ENCODE measurements at places on chromosomes 4 and X.
A peak's percentile ranks its signal among the peaks of the same experiment; 100 is the strongest.

DNA sequence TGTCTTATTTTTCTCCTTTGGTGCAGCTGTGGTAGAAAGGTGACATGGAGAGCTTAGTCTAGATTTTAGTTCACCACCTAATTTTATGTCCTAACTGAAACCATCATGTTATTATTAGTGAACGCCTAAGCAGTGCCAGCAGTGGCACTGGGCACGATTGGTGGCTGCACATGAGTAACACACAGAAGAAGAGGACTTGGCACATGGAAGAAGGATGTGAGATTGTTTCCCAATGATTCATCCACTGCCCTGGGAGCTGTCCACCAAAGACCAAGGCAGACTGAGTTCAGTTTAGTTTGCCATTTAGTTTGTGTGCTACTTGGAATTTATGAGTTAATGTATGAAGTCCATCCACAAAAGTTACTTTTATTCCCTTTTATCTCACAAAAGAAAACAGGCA lies 68.1 kb upstream of the NAP1L5 start:
- peak; percentile 76 for DNase-seq

- no peak for DNase-seq
These were observed 95.1 kb downstream of the IL15 start for GRCh38 chr4:141731481-141731880.

DNA sequence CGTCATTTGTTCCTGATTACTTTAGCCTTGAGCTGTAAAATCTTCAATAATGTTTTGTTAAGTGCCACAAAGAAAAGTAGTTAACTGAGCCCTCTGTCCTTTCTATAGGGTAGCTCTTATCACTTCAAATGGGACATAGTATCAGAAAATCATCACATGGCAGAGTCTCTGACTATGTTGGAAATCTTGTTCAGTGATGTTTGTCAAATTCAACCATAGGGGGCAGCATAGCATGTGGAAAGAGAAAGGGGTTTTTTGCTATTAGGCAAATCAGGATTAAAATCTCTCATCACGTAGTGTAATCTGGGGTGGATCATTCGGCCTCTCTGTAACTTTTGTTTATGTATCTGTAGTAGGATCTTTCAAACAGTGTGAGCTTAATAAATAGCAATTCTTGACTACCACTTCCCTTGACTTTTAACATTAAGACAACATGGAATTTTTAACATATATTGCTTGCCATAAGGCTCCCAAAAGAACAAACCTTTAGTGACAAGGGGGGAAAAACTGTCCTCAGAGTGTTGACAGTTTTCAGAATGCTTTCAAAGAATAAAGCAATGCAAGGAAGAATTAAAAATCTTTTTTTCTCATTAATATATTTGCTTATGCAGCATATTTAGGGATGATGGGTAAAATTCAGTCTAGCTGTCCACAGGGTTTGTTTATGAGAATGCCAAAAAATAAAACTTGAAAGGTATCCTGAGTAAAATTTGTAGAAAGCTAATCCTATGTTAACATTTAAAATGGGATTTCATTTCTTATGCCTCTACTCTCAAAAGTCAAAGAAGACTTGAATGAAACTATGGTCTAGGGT lies 127.2 kb downstream of the FBXW7 start:
- DNase-seq = no peak

DNA sequence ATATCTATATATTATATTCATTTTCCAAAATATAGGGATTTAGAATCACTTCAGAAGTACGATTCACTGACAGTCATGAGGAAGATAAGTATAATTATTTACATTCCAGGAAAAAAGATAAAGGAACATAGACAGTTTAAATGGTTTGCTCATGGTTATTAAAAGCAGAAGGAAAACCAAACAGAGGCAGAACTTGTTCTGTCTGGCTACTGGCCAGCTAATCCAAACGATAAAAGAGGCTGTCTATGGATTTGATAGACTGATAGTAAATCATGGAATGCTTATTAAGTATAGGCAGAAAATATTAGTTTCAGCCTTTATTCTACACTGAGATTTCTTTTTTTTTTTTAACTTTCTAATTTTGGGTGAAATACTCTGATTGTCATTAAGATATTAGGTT lies 50.2 kb downstream of the RPGR start:
- no peak for DNase-seq

GRCh38 chr4:52317981-52318380 lies 266.9 kb downstream of the SPATA18 start:
- no peak for DNase-seq

DNA sequence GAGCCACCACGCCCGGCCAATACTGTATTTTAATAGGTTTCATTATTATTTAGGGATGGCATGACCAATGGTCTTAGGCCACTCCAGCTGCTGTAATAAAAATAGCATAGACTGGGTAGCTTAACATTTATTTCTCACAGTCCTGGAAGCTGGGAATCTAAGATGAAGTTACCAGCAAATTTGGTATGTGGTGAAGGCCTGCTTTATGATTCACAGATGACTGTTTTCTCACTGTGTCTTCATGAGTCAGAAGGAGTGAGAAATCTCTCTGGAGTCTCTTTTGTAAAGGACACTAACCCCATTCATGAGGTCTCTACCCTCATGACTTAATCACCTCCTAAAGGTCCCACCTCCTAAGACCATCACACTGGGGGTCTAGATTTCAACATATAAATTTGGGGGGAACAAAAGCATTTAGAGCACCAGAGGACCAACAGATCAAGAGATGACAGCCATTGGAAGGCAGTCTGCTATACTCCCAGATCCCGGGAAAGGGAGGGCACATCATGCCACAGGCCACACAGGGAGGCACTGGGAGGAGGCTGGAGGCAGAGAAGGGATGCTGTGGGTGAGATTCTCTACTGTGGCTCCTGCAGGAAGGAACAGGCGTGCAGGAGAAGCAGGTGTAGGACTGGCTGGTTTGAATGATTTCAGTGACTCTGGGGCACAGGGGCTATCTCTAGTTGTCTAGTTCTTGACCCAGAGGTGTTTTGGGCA lies 335.8 kb upstream of the SFRP2 start:
- DNase-seq = peak; percentile 93

- DNase-seq = peak; percentile 59
These were observed 25.5 kb downstream of the GPAT3 start for GRCh38 chr4:83561381-83561780.
